H54 (cell line): ENCODE measurements at places on chromosomes 2 and 18.

DNA sequence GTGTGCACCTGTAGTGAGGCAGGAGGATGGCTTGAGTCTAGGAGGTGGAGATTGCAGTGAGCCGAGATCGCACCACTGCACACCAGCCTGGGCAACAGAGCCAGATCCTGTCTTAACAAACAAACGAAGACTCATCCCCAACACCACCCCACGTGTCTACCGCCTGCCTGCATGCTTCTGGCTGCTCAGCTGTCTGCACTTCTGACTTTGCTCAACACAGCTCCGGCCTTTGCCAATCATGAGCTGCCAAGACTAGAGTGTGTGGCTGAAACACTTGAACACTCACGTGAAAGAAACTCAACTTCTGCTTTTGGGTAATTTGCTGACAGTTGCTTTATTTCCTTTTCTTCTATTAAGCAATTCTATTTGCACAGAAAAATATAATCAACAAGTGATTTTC is 32.1 kb upstream of the SP3 start:
- DNase-seq = no peak

DNA sequence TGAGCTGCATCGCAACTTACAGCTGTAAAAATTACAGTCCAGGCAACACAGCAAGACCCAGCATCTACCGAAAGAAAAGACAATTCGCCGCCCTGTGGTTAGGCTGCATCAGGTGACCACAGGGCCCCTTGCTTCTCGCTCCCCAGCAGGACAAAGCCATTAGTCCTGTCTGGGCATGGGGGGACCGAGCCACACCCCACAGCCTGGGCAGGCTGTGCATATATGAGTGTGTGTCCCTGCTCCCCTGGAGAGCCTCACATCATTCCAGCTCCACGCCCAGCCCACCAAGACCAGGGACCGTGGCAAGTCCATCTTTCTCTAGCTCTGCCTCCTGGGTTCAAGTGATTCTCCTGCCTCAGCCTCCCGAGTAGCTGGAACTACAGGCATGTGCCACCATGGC is 33.9 kb downstream of the SNORC start:
- DNase-seq = no peak

DNA sequence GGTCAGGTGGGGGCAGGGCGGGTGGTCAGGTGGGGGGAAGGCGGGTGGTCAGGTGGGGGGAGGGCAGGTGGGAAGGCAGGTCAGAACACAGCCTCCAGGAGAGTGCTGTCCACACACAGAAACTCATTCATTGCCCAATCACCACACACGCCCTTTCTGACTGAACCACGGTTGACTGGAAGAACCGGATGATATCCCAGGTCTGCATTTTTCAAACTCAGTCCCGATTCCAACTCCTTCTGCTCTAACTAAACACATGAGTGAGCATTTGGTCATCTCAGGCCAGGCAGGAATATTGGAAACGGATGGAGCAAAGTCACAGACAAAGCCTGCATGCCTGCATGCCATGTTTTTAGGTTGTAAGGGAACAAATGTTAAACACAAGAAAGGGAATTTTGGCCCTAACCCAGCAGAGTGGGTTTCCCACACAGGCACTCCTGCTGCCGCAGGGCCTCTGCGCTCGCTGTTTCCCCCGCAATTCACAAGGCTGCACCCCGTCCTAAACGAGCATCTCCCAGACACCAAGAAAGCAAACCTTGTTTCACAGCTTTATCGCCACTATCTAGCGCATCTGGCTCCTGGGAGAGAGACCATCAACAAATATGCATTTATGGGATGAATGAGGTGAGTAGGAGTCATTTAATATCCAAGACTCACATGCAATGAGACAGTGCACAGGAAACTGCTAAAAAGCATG is 100.1 kb downstream of the ZNF516 start:
- DNase-seq = no peak

- DNase-seq = no peak
Observed at GRCh38 chr18:79523736-79524180, 128.0 kb downstream of the NFATC1 start.

- no peak for DNase-seq
Observed at GRCh38 chr2:164711766-164712138, 90.5 kb upstream of the GRB14 start.

DNA sequence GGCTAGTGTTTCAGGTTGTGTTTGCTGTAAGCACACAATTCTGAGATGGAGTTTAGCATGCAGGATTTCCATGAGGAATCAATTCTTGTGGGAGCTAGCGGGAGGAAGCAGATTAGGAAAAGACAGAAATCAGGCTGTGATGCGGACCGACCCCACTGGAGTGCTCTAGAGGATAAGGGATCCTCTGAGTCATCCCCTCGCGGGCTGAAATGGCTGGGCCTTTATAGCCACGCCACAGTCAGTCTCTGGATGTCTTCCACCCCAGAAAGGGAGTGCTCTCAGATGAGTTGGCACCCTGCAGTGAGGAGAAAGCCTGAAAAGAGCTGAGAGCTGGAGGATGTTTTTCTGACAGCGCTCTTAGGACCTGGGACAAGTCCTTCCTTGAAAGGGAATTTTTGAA is 102.4 kb downstream of the GALNT3 start:
- DNase-seq = peak; percentile 9

DNA sequence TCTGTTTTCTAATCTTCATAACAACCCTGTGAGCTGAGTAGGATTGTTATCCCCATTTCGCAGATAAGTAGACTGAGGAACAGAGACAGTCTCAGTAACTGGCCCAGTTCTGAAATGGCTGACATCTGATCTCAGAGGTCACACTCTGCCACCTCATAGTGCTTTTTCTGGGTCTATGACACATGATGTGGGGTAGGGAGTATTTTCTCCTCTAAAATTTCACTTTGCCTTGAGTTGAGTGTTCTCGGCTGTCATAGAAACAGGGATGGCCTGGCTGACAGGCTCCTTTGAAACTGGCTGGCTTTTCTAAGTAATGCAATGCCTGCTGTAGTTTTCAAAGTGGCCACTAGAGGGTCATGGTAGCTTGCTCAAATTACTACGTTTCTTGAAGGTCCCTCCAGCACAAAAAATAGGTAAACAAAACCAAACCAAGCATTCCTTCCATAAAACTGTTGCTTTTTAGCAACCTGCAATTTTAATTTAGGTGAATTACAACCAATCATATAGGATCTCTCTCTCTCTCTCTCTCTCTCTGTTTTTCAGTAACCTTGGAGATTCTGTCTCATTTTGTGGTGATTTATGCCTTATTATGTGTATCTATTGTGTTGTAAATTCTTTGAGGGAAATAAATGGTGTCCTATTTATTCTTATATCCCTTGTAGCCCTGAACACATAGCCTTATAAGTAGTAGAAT is 84.2 kb upstream of the TTN start:
- DNase-seq = peak; percentile 15

GRCh38 chr2:180823546-180824141 is 156.8 kb upstream of the UBE2E3 start:
- DNase-seq = peak; percentile 23

GRCh38 chr2:8345200-8345599 is 336.7 kb upstream of the ID2 start:
- DNase-seq = no peak

DNA sequence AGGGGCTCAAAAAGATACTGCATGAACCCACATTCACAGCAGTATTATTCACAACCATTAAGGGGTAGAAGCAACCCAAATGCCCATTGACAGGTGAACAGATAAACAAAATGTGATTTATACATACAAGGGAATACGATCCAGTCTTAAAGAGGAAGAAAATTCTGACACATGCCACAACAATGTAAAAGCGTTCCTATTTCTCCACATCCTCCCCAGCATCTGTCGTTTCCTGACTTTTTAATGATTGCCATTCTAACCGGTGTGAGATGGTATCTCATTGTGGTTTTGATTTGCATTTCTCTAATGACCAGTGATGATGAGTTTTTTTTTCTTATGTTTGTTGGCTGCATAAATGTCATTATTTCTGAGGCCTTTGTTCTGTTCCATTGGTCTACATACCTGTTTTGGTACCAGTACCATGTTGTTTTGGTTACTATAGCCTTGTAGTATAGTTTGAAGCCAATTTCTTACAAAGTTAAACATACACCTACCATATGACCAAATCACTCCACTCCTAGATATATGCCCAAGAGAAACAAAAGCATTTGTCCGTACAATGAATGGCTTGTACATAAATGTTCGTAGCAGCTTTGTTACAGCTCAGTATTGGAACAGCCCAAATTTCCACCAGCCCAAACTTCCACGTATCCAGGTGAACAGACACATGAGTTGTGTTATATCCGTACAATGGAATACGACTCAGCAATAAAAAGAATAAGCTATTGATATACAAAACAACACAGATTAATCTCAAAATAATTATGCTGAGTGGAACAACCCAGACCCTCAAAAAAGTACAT is 85.1 kb downstream of the TMEM131 start:
- no peak for DNase-seq

DNA sequence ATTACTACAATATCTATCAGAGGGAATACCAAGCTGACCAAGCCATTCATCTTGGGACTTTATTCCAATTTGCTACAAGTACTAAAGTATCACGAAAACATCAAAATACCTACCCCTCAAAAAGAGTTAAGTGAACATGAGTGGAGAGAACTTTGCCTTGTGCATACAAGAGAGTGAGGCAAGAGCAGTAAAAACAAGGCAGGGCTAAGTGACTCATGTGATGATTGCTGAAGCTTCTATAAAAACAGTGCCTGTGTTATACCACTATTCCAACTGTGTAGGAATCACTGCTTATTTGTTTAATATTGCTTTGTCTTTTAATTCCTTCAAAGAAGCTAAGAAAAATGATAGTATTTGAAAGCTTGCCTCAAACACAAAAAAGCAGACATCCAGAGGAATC is 61.2 kb downstream of the FARSB start:
- no peak for DNase-seq

- no peak for DNase-seq
Observed at GRCh38 chr2:29329899-29330298, 214.7 kb downstream of the CLIP4 start.

DNA sequence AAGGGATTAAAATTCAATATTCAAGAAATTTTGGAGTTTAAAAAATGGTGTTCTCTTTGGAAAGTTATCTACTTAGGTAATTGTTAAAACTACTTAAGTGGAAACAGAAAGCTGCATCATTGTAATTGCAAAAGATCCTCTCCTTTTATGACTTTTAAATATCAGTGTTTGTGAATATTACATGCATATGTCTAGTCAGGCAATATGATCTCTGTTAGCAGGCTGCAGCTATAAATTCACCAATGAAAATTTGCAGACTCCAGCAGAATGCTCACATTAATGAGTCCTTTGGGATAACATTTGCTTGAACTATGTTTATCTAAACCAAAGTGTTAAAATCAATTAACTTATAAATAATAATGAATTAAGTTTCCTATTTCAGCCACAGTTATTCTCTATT is 59.2 kb upstream of the CSRNP3 start:
- no peak for DNase-seq

- DNase-seq = no peak
Observed at GRCh38 chr2:238868616-238869292, 20.9 kb downstream of the TWIST2 start.

DNA sequence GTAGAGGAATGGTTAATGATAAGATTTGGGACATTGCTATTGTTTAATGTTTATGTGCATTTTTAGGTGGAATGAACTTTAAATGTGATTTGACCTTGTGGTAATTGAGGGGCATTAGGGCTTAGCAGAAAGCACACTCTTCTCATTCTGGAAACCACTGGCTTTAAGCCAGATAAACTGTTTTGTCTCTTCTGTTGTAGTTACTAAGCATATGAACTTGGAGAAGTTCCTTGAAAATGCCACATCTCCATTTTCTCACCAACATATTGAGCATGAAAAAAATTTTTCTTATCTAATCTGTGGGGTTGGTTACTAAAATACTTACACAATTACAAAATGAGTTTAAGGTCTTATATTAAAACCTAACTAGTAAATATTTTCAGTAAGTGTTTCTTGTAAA is 70.8 kb upstream of the FSHR start:
- DNase-seq = no peak

DNA sequence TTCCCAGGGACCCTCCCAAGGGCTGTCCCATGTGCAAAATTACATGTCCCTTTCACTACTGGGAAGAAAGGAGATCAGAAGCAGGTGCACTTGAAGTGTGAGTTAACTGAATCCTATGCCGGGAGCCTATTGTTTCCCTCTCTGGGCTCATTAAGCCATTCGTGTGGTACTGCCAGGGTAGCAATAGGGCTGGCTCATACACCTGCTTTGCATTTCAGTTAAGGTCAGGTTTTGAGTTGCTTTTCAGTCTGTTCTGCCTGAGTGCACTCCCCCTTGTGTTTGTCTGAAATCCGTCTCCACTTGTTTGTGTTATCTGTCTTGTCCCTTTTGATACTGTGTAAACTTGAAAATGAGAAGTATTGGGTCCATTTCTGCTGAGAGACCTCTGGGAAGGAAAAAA is 1232.6 kb upstream of the NRXN1 start:
- no peak for DNase-seq

DNA sequence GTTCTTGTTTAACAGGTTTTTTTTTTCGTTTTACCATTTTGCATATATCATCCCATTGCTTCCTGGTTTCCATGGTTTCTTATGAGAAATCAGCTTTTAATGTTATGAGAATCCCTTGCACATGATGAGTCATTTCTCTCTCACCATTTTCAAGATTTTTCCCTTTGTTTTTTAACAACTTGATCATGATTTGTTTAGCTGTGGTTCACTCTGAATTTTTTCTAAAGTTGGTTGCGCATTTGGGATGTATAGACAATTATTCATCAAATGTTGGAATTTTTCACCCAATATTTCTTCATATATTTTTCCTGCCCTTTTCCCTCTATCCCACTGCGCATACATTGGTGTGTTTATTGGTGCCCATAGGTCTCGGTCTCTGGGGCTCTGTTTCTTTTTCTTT is 42.4 kb upstream of the BIN1 start:
- peak; percentile 29 for DNase-seq

GRCh38 chr2:64317707-64318475 is 136.1 kb upstream of the LGALSL start:
- DNase-seq = no peak

- DNase-seq = no peak
Observed at GRCh38 chr2:156156580-156156979, 175.9 kb downstream of the NR4A2 start.

DNA sequence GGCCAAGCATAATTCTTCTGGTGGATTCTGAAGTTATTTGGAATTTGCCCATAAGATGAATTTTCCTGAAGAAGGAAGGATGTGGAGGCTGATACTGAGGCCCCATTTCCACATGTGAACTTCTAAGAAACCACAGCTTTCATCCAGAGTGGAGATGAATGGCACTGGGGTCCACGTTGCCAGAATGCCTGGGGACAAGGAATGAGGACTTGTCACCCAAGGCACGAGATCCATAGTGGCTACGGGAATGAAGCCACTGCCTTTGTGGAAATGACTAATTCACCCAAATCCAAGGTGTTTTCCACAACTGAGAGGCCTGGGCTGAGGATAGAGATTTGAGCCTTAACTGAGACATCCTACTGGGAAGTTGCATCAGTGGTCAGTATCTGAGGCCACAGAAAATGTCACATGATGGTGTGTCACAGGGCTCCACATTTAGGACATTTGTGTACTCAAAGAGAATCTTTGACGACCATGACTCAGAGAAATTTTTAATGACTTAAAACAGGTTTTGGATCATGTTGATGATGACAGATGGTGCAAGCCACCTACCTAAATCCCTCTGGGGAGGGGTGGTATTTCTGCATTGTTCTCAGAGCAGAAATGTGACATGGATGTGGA is 286.1 kb downstream of the SOX11 start:
- DNase-seq = no peak
